ENCODE measurements at places on chromosomes 12 and 14.

- DNase-seq = no peak
Observed at GRCh38 chr12:80698256-80698655, 9.2 kb upstream of the MYF6 start.

DNA sequence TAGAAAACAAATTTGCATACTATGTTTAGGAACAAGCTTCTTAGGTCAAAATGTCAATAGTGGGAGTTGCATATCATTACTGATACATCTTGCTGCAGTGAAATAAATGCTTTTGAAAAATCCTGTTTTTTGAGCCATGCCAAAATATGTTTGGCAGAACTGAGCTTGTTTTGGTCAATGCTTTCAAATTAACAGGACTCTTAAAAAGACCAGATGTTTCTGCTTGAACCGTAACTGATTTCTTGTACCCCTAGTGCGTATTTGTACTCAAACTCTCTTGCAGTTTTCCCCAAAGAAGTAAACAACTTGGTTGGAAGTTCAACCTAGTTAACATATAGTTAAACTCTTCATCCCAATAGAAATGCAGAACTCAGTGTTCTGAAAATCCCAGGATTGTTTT, 3.4 kb downstream of the TRHDE start:
- no peak for DNase-seq

DNA sequence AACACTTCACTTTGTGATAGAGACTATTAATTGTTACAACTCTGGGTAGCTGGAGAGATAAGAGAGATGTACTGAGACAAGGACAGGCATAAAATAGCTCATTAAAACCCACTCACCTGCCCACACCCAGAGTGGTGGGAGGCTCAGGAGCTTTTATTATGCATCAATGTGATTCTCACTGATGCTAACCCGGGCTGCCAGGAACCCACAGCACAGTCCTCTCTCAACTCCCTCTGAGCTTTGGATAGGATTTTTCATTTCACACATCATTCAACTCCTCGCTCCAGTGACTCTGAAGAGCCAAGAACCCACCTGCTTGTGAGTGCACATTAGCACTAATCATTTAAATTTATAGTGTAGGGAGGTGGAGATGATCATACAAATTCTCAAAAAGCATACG, 827.9 kb downstream of the FLRT2 start:
- no peak for DNase-seq

DNA sequence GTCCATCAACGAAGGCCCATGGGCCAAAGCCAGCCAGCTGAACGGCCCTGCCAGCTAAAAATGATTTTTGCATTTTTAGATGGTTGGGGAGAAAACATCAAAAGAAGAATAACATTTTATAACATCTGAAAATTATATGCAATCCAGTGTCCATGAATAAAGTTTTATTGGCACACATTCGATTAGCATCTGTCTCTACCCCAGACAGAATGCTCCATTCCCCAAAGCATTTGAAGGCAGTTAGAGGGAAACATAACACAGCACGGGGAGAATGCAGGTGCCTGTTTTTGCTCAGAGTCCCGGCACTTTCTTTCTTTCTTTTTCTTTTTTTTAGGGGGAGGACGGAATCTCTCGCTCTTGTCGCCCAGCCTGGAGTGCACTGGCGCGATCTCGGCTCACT, 110.7 kb downstream of the ZNF664 start:
- DNase-seq = no peak

- no peak for DNase-seq
Observed at GRCh38 chr14:22428700-22429291, 160.2 kb downstream of the DAD1 start.

DNA sequence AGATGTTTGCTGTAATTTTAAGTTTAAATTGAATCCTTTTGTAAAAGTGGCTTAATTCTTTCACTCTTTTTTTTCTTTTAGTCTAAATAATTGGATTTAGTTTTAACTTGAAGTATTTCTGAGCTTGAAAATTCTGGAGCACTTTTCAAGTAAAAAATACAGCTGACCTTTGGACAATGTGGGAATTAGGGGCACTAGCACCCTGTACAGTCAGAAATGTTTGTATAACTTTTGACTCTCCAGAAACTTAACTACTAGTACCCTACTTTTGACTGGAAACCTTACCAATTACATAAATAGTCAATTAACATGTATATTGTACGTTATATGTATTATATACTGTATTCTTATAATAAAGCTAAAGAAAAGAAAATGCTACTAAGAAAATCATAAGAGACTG, 7.8 kb downstream of the KTN1 start:
- no peak for DNase-seq

DNA sequence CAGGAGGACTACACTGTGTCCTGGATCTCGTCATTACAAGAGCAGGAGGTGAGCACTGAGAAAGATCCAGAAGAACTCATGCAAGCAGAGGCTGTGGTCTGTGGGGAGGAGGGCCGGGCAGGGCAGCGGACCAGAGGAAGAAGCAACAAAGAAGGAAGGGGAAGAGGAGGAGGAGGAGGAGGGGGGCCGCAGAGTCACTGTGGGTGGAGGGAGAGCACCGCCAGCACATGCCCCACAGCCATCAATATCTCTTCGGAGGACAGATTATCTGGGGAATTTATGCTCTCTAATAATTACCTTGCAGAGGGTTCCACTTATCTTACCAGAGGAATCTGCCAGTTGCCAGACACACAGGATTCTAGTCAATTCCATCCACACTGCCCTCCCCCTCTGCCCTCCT, 105.6 kb downstream of the DPF3 start:
- DNase-seq = no peak

DNA sequence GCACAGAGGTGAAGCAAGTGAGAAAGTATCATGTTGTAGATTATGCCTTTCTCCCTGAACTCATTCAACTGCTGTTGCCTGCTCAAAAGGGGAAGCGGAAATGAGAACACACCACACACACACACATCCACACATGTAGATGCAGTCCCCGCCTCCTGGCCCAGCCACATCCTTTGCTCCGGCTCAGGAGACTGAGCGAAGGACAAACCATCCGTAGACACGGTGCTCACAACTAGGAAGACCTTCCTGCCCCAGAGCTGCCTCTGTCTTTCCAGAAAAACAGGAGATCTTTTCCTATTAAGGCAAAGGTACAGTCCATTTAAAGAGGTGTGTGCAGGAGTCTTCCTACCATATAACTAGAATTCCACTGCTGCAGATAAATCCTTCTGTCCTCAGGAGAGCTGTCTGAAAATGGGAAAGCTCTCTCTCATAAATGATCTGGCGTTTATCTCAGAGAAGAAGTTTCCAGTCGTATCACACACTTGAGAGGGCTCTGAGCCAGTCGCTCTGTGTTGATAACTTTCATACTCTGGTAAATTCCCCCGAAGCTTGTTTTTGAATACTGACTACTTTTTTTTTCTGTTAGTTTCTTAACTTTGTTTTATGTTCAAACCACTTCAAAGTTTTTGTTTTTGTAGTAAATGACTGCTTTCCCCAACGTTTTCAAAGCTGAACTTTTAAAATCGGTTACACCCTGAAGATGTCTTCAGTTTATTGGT, at the start of gene TESPA1:
Gene TESPA1 (minus strand): TSS at position 105 of the 719 bp plus-strand sequence. CDS start 10,200 bp downstream, outside the sequence.
- DNase-seq = peak; percentile 83

GRCh38 chr14:31760277-31760676, 199.1 kb downstream of the NUBPL start:
- no peak for DNase-seq

DNA sequence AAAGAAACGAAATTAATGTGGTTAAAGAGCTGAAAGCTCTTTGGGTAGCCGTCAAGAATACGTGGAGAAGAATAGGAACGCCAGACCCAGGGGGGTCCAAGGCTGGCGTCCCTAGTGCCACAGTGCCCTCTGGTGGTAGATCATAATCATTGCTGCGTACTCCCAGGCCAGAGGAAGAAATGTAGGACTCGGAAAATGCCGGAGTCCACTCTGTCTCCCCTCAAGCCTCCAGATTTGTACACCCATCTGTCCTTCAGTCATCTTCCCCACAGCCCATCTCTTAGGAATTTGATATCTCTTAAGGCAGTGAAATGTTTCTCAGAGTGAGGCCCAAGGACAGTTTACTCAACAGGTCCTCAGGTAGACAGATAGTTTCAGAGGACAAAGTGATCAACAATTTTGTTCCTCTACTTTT, 25.4 kb upstream of the PLEKHG6 start:
- DNase-seq = peak; percentile 66

DNA sequence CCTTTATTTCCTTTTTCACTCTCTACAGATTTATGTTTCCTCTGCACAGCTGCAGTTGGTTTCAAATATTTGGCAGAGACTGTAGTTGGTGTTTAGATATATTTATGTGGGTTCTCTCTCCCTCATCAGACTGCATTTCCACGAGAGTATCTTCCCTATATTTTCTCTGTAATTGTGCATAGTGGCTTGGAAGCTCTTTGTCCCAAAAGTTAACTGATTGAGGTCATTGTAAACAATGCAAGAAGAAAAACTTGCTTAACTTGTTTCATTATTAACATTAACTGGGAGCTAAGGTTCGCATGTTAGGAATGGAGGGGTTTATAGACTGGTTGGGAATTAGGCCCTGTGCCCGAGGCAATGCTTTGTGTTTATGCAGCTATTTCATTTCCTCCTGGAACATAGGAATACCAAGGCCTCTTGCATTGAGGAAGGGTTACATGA, 216.9 kb upstream of the HMGA2 start:
- DNase-seq = no peak

DNA sequence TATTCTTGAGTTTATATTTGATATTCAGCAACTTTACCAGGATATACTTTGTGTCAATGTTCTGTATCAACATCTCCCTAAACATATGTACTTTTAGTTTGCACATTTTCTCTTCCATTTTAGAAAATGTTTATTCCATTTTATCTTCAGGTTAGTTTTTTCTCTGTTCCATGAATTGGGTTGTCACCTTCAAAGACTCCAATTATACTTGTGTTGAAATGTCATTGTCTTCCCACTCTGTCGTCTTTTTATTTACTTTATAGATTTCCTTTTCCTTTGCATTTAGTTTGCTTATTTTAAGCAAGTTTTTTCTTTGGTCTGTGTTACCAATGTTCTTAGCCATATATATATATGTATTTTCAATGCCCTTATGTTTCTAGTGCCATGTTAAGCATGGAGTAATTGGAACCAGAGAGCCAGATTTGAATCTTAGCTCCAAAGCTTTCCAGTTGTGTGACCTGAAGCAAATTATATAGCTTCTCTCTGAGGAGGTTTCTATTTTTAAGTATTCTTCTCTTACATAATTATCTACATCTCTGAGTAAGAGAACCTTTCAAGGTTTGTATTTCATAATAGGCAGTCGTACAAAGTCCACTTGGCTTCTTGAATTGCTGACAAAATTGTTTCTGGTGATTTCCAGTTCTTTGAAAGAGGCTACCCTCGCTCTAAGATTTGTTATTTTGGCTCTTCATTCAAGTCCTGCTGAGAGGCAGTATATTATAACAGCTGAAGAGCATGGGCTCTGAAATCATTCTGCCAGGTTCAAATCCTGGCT, 85.8 kb upstream of the DYRK2 start:
- no peak for DNase-seq

- DNase-seq = no peak
Observed at GRCh38 chr12:32600681-32601080, 78.4 kb upstream of the DNM1L start.

- DNase-seq = no peak
Observed at GRCh38 chr14:89660166-89660565, 243.1 kb upstream of the FOXN3 start.

DNA sequence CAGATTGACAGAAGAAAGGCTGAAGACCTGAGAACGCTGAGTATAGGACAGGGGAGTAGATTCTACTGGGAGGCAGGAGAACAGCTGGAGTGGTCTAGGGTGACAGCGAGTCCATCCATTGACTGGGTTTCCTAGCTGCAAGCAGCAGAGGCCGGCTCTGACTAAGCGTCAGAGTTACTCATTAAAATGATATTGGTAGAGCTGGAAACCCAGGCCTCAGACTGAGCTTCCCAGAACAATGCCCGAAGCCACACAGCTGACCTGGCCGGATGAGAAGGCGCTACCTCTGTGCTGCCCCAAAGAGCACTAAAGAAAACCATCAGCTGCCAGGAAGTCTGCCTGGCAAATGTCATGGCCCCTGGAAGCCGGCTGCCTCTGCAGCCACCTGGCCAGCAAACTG, 78.5 kb upstream of the FZD10 start:
- no peak for DNase-seq

GRCh38 chr12:22518998-22519397, 25.3 kb downstream of the C2CD5 start:
- DNase-seq = no peak

Measured in stimulated activated CD4-positive, alpha-beta T cell treated with anti-CD3 and anti-CD28 coated beads, Interleukin-2, amount 100 ng/mL, for 24 hours (primary cell).